ENCODE measurements at places on chromosomes 4 and X. TPM values are rescaled to one million over a fixed set of nuclear protein-coding genes. Genes with fewer than 3 reads are reported as not detected.

Gene MAGED2
- 120 TPM for total RNA-seq

Gene REELD1
- total RNA-seq, result not detected

Gene SSX2B
- not detected for total RNA-seq

Gene RS1
- not detected for total RNA-seq

Gene IL13RA2
- 1.9 TPM for total RNA-seq

Gene PPEF2
- not detected for total RNA-seq

Gene SPACA5
- not detected for total RNA-seq

Gene IL2RG
- 1.9 TPM for total RNA-seq

Gene SYTL4
- total RNA-seq, result 14.8 TPM

Gene TSPAN6
- total RNA-seq, result 28.0 TPM

Gene NSG1
- 2.7 TPM for total RNA-seq
